ENCODE measurements at places on chromosomes 3 and 15. TPM values are rescaled to one million over a fixed set of nuclear protein-coding genes. Genes with fewer than 3 reads are reported as not detected.

Gene EHD4
- 9.3 TPM for total RNA-seq

Gene TTLL13
- total RNA-seq = 0.19 TPM

Gene CCDC54
- total RNA-seq = not detected

Gene C3orf22
- not detected for total RNA-seq

Gene ARNT2
- 57.1 TPM for total RNA-seq

Gene OIP5
- 25.2 TPM for total RNA-seq

Gene EIF4A2
- 369 TPM for total RNA-seq

Gene FILIP1L
- 9.8 TPM for total RNA-seq

Gene TATDN2
- total RNA-seq = 40.5 TPM

Gene HOMER2
- 18.7 TPM for total RNA-seq

Gene UCN2
- 1.3 TPM for total RNA-seq

All from neural crest cell (in vitro differentiated cells).